AG08395 (cell line): ENCODE measurements at places on chromosomes 7 and 10.

GRCh38 chr7:135978624-135979023 is 1.5 kb upstream of the MTPN start:
- DNase-seq, result no peak

- DNase-seq, result no peak
Measured at GRCh38 chr7:22115689-22116088, 170.0 kb upstream of the CDCA7L start.

GRCh38 chr7:216360-217300 is 24.3 kb downstream of the FAM20C start:
- DNase-seq, result no peak

DNA sequence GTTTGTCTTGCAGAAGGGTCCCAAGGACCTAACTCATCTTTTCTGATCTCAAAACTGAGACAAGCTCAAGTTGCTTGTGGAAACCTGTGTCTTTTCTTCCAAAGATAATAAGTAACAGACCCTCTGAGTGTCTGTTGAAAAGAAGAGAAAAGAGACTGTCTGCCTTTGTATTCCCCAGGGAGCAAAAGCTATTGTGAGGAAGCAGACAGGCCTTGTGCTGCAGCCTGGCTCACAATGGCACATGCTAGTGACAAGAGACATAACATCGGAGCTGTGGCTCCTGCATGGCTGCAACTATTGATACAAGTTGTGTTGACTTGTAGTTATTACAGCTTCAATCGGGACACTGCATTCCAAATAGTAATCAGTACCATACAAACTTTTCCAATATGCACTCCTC is 202.9 kb downstream of the DKK1 start:
- peak; percentile 2 for DNase-seq

GRCh38 chr7:127751490-127752448 is 99.8 kb downstream of the SND1 start:
- DNase-seq, result peak; percentile 45

- DNase-seq, result no peak
Measured at GRCh38 chr10:112135604-112136003, 48.0 kb downstream of the GPAM start.

DNA sequence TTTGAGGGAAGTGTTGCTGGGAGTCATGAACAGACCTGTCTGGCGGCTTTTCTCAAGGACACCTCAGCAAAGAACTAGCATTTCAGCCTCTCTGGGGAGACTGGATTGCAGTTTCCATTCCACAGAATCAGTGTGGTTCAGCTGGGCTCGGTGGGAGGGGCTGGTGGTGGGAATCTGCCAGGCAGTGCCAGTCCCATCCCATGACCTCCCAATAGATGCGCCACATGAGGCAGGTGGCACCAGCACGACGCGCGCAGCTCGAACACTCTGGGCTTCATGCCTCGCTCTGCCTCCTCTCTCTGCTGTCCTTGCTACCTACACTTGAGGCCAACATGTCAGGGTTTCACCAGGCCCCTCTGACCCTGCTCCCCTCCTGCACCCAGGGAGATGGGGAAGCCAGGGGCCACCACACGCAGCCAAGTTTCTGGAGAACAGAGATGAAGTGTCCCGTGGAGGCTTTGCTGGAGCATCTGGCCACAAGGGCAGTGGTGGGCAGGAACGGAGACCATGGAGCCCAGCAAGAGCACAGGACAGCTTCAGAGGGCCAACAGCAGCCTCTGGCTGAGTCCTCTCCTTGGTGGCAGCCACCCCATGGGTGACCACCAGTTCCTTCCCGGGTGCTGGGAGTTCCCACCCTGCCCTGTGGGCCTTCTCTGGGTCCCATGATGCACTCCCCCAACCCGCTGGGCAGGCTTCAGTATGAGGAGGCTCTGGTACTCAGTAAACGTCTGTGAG is 2.3 kb downstream of the NACAD start:
- DNase-seq, result no peak

GRCh38 chr10:52961323-52961722 is 188.7 kb upstream of the MBL2 start:
- no peak for DNase-seq

- DNase-seq, result no peak
Measured at GRCh38 chr7:92731335-92732063, 104.9 kb downstream of the CDK6 start.

DNA sequence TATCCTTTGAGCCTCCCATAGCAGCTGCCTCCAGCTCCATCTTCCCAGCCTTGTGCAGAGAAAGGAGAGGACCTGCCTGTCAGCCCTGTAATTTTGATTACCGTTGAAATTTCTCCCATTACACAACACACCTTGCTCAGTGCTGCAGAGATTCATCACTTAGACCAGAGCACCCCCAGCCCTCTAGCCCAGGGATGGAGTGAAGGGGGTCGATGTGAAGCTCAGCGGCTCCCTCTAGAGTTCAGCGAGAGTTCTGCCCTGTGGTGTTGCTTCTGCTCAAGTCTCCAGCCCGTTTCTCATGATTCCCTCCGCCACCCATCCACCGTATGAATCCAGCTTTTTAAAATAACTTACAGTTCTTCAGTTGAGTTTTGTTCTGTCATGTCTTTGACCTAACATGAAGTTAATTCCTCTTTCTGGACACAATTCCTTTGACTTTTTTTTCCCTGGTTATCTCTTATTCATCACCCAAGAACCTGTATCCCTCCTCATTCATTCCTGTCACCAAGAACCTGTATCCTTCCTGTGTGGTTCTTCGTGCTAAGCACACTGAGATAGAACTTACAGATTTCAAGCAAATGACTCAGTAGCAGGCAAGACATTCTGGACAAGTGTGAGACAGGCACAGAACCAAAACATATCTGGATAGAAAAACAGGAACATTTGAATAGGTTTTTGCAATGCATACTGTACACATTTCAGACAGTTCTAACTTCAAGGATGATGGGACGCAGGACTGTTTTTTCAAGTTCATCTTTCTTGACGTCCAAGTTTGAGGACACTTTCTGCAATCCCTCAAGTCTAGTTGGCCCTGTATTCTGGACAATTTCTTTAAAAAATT is 35.0 kb upstream of the ZNF32 start:
- no peak for DNase-seq

DNA sequence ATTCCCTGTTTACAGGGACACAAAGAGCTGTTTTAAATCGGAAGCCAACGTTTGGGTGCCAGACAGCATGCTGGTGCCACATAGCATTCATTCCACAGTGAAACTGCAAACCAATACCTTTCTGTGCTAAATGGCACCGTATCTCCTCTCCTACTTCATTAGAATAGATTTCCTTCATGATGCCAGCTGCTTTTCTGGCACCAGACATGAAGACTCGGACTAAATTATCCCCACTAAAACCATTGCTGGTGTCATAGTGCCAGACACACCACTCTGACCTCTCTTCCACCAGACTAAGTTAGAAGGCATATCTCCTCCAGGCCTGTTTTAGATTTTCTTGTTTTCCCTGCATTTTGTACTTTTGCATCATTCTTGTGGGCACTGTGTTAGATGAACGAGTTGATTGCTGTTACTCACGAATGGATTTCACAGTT is 155.1 kb downstream of the ETV1 start:
- no peak for DNase-seq

DNA sequence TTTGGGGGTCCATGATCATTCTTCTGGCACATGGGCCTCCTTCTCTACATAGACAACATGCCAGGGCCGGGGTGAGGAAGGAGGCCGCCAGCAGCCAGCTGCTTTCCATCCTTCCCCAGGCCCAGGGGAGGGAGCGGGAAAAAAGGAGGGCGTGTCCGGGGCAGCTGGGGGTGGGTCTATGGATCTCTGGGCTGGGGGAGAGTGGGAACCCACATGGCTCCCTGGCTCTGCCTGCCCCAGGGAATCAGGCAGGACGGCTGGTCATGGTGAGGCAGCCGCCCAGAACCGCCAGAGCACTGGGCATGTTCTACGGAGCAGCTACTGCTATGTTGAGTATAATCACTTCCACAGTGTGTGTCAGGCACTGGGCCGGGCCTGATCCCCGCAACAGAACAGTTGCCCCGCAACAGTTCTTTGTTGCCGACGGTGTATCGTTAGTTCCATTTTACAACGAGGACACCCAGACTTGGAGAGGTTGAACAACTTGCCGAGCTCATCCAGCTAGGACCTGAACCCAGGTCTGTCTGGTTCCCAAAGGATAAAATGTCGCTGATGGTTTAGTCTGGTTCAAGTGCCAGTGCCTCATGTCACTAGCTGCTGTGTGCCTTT is 6.4 kb upstream of the IRF5 start:
- DNase-seq, result no peak

DNA sequence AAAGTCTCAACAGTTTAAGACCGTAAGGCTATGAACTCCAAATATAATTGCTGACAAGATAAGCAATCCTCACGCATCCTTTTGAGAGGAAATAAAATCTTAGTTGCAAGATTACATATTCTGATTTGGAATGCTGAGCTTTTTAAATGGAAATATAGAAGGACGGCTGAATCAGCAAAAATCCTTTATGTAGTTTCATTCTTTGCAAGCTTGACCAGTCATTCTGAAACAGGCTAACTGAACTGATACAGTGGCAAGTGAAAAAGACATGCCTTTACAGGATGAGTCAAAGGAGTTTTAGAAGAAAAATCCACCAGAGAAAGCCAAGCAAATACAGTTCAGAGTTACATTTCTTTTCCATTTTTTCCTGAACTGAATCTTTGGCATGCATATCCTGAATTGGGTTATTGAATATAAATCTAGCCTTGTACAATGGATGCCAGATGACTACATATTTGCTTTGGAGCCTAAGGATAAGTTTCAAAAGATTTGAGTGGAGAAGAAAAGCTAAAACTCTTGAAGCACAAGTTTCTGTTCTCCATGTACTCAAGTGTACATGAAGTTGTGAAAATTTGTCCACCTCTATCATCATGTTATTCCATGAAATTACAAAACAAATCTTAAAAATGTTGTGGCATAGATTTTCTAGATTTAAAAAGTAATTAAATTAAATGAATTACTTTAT is 4.4 kb downstream of the VIM start:
- no peak for DNase-seq

GRCh38 chr7:148702876-148703670 is 4.4 kb downstream of the CUL1 start:
- no peak for DNase-seq

GRCh38 chr7:27399791-27400567 is 157.4 kb downstream of the EVX1 start:
- DNase-seq, result no peak

- DNase-seq, result no peak
Measured at GRCh38 chr7:111787099-111787498, 224.8 kb upstream of the IMMP2L start.

- peak; percentile 32 for DNase-seq
Measured at GRCh38 chr7:128362670-128363069, 1.2 kb upstream of the PRRT4 start.

- DNase-seq, result no peak
Measured at GRCh38 chr7:72444026-72444776, 32.1 kb upstream of the CALN1 start.

DNA sequence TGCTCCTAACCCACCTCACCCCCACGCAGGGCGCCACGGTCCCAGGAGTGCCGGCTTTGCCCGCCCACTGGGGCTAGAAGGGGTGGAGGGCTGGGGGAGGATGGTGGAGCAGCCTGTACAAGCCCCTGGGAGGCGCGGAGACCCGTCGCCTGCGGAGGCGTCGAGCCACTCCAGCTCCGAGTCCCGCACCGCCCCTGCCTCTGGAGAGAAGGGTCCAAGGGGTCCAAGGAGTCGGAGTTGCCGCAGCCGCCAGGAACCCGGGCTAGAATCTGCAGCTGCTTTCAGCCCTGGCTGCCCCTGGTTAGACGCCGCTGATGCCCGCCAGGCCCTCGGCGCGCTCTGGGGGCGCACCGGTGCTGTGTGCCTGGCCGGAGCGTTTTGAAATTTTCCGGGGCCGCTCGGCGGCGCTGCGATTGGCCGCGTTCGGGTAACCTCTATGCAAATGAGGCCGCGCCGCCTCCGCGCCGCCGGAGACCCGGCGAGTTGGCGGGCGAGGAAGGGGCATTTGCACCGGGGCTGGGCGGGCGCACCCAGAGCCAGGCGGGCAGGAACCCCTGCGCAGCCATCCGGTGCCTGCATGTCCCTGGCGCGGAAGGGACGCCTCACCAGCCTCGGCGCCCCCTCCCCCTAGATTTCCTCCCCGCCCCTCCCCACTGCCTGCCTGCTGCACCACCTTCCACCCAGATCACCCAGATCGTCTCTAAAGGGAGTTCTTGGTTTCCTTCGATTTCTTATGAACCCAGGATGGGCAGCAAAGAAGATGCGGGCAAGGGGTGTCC is at the start of gene HMX2:
Gene HMX2 (plus strand): TSS at position 502 of the 779 bp plus-strand sequence. CDS start 243 bp downstream, at position 745.
- no peak for DNase-seq

DNA sequence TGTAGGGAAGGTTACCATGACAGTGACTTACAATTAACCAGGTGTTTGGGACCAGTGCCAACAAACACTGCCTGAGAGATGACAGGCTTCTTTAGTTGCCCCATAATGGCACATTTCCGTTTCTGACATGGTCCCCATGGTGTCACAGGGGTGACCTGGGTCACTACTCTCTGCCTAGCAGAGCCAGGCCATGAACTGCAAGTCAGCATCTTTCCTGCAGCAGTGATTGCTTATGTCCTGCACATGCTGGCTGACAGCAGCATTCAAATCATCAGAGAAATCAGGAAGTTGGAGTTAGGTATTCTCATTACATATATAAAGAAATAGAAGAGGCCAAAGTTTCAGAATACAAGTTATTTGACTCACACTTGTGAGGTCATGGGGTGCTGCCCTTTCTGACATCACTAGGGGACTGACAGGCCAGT is 47.1 kb upstream of the ZNRF2 start:
- no peak for DNase-seq

DNA sequence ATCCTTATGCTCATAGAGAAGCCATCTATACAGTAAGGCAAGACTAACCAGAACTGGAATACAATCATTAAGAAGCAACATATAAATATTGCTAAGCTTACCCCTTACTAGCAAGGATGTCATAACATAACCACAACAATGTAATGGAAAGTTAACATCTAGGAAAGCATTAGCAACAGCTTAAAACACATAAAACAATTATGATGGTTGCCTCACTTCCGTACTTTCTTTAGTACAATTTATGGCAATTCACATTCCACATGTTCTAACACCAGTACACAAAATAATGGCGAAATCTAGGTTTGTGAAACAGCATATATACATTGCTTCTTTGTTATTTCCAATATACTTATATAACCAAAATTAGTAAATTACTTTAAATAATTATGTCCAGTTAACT is 195.0 kb downstream of the AHR start:
- no peak for DNase-seq
